ENCODE measurements at places on chromosomes 1 and 21.

GRCh38 chr1:95467036-95467435 is 233.0 kb downstream of the RWDD3 start:
- DNase-seq: no peak

GRCh38 chr1:243420946-243421685 is 165.3 kb downstream of the SDCCAG8 start:
- no peak for DNase-seq

DNA sequence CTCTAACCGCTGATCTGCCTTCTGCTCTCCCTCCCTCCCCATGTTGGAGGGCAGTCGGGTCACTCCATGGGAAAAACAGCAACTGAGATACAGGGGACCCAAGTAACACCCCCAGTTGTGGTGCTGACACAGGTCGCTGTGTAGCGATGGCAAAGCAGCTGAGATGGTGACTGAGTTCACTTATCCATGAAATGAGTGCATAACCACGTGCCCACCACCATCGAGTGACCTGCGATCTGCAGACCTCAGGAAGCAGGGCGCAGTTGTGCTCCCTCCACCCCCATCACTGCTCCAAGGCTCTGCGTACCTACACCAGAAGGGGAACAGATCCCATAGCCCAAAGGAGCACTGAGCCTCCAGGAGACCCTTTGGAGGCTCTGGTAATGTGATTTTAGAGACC is 31.1 kb downstream of the KCNN3 start:
- DNase-seq: no peak

- DNase-seq: no peak
These were observed 154.4 kb downstream of the PTPRU start for GRCh38 chr1:29390491-29391361.

GRCh38 chr1:4176841-4177240 is 276.8 kb upstream of the C1orf174 start:
- DNase-seq: no peak

DNA sequence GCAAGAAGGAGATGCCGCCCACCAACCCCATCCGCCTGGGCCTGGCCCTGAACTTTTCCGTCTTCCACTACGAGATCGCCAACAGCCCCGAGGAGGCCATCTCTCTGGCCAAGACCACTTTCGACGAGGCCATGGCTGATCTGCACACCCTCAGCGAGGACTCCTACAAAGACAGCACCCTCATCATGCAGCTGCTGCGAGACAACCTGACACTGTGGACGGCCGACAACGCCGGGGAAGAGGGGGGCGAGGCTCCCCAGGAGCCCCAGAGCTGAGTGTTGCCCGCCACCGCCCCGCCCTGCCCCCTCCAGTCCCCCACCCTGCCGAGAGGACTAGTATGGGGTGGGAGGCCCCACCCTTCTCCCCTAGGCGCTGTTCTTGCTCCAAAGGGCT is 732 bp downstream of the SFN start:
- DNase-seq: no peak

DNA sequence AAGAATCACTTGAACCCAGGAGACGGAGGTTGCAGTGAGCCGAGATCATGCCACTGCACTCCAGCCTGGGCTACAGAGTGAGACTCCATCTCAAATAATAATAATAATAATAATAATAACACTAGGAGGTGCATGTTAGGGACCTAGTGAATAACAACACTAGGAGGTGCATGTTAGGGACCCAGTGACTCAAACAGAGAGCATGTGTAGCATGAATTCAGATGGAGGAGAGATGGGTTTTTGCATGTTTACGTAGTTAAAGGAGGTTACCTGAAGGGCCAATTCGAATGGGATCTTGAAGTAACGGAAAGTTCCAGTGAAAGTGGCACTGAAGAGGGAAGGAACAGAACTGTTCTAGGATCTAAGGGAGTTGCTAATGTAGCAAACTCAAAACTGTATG is 7.1 kb upstream of the KCNK1 start:
- DNase-seq: no peak

GRCh38 chr1:212077028-212077427 is 41.5 kb downstream of the DTL start:
- no peak for DNase-seq

DNA sequence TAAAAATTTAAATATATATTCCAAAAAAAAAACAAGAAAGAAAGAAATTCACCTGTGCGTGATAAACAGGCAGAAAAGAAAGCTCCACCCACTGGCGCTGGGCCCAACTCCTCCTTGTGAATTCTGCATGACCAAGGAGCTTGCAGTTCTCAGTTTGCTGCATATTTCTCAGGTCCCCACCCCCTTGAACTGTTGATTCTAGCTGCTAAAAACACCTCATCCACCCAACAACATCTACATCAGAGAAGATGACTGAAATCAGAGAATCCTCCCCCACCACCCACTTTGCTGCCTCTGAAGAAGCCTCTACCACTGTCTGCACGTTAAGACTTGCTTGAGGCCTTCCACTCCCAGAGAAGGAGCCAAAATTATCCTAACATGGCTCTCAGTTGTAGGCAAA is 104.8 kb downstream of the RGS2 start:
- DNase-seq: no peak

DNA sequence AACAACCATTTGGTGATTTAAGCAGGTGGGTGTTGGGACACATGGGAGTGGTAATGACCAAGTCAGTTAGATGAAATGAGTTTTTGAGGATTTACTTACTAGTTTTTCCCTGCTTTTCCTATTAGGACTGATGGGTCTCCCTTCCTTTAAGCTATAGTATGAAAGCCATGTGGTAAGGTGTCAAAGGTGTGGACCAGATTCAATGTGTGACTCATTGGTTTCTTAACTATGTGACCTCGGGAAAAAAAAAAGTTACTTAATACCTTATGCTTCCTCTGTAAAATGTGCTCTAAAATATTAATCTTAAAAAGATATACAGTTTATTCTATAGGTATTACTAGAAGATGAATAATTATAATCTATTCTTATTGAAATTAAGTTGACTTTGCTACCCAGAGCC is 93.7 kb downstream of the DUSP10 start:
- DNase-seq: no peak

All from NCI-H1105 (cell line).